ENCODE measurements at places on chromosomes 3 and 15. TPM values are rescaled to one million over a fixed set of nuclear protein-coding genes. Genes with fewer than 3 reads are reported as not detected.

Gene LRRC31
- not detected for total RNA-seq

Gene GPR62
- not detected for total RNA-seq

Gene DNASE1L3
- not detected for total RNA-seq

Gene PRR23A
- total RNA-seq: not detected

Gene HTR3E
- not detected for total RNA-seq

Gene PTH1R
- 1.1 TPM for total RNA-seq

Gene ISL2
- total RNA-seq: 4.3 TPM

Gene CA12
- 192 TPM for total RNA-seq

Gene LIPC
- 0.17 TPM for total RNA-seq

Measured in A549 treated with Hydrocortisone at 1 μM for 4 hours (cell line).